ENCODE measurements at places on chromosomes 12 and 14. TPM values are rescaled to one million over a fixed set of nuclear protein-coding genes. Genes with fewer than 3 reads are reported as not detected.

DNA sequence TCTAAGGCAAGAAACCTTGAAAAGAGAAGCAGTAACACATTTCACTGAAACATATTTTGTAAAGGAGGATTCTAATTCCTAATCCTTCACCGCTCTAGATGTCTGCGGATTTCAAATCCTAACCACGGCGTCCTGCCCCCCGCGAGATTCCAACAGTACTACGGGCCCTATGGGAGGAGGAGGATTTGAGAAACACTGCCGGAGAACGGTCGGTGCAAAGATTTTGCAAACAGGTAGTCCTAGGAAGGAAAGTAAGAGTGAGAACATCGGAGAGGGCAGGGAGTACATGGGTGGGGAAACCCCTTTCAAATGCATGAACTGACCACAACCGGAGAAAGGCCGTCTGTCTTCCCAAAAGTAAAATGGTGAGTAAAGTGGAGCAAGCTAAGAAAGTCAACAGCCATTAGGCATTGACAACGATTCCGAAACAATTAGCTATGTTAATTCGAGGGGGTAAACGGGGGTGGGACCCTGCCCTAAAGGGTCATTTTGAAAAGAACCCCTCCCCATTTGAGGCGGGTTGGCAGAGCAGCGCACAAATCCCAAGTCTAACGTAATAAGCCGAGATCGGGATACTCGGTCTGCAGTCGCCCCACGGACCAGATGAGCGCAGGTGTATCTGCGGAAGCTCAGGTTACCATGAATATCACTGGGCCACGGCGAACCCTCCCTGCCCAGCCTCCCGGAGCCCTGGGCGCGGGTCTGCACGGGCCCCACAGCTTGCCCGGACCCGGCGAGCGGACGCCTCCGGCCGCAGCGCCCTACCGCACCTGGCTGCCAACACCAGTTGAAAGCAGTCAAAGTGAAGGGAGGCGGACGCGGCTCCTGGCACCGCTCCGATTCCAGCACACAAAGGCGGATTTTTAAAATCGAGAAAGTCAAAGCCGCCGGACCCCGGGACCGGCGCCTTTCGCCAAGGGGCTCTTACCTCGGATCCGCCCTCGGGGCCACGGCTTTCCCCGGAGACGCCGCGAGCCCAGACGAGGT is 662 bp downstream of the EPS8 start:
- DNase-seq, result peak; percentile 76
- no peaks in the 10 kb centered on the region for H3K36me3 ChIP-seq
- peaks cover 30% of the 10 kb centered on the region for H3K4me1 ChIP-seq
- peak overlapping the region; percentile 91 for H3K27ac ChIP-seq
- peak overlapping the region; percentile 85 for H3K4me3 ChIP-seq

DNA sequence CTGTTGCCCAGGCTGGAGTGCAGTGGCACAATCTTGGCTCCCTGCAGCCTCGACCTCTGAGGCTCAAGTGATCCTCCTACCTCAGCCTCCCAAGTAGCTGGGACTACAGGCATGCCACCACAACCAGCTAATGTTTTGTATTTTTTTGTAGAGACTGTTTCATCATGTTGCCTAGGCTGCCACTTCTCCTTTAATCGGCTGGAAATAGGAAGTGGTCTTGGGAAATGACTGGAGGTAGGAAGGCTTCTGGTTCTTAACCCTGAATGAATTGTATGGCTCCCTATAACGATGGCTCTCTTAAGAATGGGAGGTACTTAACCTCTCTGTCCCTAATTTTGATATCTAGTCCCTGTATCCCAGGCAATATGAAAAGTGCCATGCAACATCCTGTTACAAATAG is 113.9 kb upstream of the USP15 start:
- H3K4me1 ChIP-seq, result no peaks in the 10 kb centered on the region
- H3K27me3 ChIP-seq, result no peaks in the 10 kb centered on the region
- H3K27ac ChIP-seq, result no peak overlapping the region
- no peaks in the 10 kb centered on the region for H3K36me3 ChIP-seq
- DNase-seq, result no peak

DNA sequence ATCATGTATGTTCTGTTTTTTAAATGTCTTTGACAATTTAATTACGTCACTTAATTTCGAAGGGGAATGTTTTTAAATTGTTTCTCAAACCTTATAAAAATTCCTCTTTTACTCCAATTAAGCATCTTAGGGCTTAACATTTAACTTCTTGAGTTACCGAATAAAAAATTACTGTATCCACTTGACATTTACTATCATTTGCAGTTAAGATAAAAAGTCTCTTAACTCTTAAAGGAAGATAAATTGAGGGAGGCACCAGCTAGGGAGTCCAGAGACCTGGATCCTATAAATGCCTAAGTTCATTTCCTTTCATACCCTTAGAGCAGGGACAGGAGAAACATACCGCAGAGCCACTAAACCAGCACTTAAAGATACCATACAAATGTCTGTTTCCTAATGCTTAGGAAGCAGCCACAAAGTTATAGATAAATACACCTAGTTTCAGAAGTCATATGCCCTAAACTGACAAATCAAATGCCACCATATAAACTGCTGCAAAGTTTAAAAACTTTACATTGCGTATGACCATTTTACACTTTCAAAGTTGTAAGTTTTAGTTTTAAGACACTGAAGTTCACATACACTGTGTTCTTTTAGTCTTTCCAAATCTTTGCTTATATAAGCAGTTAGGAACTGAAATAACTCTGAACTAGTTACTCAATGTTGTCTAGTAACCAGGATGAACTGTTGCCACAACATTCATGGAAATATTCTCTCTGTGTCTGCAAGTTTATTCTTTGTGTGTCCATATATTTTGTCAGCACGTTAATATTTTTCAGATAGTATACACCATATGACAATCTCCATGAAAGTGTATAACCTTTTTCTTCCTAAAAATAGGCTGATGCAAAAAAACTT is 71.2 kb downstream of the GALNT4 start:
- H3K27me3 ChIP-seq, result no peaks in the 10 kb centered on the region
- peaks cover 10% of the 10 kb centered on the region for H3K4me1 ChIP-seq
- H3K4me3 ChIP-seq, result no peak overlapping the region
- H3K36me3 ChIP-seq, result peaks cover 6% of the 10 kb centered on the region
- DNase-seq, result peak; percentile 11
- H3K27ac ChIP-seq, result no peak overlapping the region

DNA sequence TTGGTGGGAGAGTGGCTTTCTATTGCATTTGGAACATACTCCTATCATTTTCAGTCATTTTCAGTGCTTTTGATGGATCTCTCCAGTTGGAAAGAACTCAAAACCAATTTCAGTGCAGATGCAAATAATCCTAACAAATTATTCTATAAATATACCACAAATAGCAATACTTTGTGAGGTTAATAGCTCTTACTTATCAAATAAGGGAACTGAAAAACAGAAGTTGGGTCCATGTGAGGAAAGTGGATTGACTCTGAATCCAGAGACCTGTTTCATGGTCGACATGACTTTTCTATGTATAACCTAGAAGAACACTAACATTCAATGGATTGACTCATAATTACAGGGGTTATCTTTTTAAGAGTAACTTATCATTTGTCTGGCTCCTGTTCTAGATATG is 248.6 kb downstream of the EGLN3 start:
- no peak for DNase-seq
- no peaks in the 10 kb centered on the region for H3K4me1 ChIP-seq
- H3K27me3 ChIP-seq, result no peaks in the 10 kb centered on the region

- no peak overlapping the region for H3K4me3 ChIP-seq
- peaks cover 5% of the 10 kb centered on the region for H3K4me1 ChIP-seq
- H3K27me3 ChIP-seq, result no peaks in the 10 kb centered on the region
- DNase-seq, result peak; percentile 53
- no peak overlapping the region for H3K27ac ChIP-seq
- no peaks in the 10 kb centered on the region for H3K36me3 ChIP-seq
Measured at GRCh38 chr14:71290960-71291466, 383.8 kb downstream of the PCNX1 start.

The TAS2R10 gene
- 2.1 TPM for total RNA-seq

- DNase-seq, result peak; percentile 77
- no peaks in the 10 kb centered on the region for H3K27me3 ChIP-seq
- peaks cover 12% of the 10 kb centered on the region for H3K4me1 ChIP-seq
- H3K27ac ChIP-seq, result no peak overlapping the region
- H3K4me3 ChIP-seq, result no peak overlapping the region
- H3K36me3 ChIP-seq, result no peaks in the 10 kb centered on the region
Measured at GRCh38 chr12:109775172-109775881, 57.9 kb downstream of the TRPV4 start.

The SMOC1 gene
- total RNA-seq, result 23.6 TPM

The DNAJC22 gene
- 0.25 TPM for total RNA-seq

DNA sequence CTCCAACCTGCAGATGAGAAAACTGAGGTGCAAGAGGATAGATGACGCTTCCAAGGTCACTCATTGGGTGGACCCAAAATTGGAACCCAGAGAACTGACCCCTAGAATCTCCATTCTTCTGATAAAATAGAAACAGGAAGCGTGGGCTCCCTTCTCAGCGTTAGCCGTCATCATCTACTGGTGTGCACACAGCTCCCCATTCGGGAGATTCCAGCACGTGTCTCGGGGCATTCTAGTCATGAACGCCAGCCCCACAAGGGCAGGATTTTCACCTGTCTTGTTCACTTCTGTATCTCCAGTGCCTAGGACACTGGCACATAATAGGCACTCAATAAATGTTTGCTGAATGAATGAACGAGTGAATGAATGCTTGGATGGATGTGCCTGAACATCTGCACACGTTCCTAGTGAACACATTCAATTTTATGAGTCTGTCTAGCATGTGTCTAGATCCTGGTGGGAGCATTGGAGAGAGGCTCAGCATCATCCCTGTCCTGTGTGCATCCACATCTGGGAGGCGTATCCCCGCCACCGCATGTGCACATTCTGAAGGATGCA is 30.5 kb downstream of the RASAL1 start:
- DNase-seq, result no peak
- H3K4me1 ChIP-seq, result no peaks in the 10 kb centered on the region
- H3K27ac ChIP-seq, result no peak overlapping the region
- no peak overlapping the region for H3K4me3 ChIP-seq
- no peaks in the 10 kb centered on the region for H3K36me3 ChIP-seq

GRCh38 chr12:116695464-116695725 is 42.5 kb downstream of the SPRING1 start:
- H3K27ac ChIP-seq, result no peak overlapping the region
- H3K4me1 ChIP-seq, result peaks cover 11% of the 10 kb centered on the region
- no peak overlapping the region for H3K4me3 ChIP-seq
- peaks cover 57% of the 10 kb centered on the region for H3K27me3 ChIP-seq

The RPGRIP1 gene
- total RNA-seq, result not detected

DNA sequence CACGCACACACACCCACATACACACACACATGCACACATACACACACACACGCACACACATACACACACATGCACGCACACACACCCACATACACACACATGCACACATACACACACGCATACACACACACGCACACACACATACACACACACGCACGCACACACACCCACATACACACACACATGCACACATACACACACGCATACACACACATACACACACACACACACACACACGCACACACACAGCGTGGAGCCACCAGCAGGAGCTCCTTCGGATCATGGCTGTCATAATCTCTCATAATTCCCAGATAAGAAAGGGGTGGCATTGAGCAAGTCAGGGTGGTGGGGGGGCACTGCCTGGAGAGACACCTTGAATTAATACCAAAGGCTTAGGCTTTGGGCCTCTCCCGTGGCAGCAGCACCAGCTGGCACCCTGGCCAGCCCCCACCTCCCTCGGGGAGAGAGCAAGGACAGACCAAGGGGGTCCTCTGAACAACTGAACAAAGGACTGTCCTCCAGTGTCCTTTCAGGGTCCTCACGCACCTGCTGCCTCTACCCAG is 21.9 kb downstream of the ANO2 start:
- no peak for DNase-seq
- H3K4me3 ChIP-seq, result no peak overlapping the region
- H3K27ac ChIP-seq, result no peak overlapping the region
- H3K27me3 ChIP-seq, result no peaks in the 10 kb centered on the region
- no peaks in the 10 kb centered on the region for H3K4me1 ChIP-seq

- H3K27ac ChIP-seq, result no peak overlapping the region
- H3K27me3 ChIP-seq, result no peaks in the 10 kb centered on the region
- H3K36me3 ChIP-seq, result no peaks in the 10 kb centered on the region
- H3K4me3 ChIP-seq, result no peak overlapping the region
Measured at GRCh38 chr14:76525106-76525821, 149.3 kb downstream of the ESRRB start.

The KCNH3 gene
- not detected for total RNA-seq

GRCh38 chr14:60643463-60644314 is 5.6 kb downstream of the SIX1 start:
- H3K36me3 ChIP-seq, result no peaks in the 10 kb centered on the region
- H3K4me3 ChIP-seq, result no peak overlapping the region
- no peaks in the 10 kb centered on the region for H3K4me1 ChIP-seq
- no peak overlapping the region for H3K27ac ChIP-seq
- no peak for DNase-seq

DNA sequence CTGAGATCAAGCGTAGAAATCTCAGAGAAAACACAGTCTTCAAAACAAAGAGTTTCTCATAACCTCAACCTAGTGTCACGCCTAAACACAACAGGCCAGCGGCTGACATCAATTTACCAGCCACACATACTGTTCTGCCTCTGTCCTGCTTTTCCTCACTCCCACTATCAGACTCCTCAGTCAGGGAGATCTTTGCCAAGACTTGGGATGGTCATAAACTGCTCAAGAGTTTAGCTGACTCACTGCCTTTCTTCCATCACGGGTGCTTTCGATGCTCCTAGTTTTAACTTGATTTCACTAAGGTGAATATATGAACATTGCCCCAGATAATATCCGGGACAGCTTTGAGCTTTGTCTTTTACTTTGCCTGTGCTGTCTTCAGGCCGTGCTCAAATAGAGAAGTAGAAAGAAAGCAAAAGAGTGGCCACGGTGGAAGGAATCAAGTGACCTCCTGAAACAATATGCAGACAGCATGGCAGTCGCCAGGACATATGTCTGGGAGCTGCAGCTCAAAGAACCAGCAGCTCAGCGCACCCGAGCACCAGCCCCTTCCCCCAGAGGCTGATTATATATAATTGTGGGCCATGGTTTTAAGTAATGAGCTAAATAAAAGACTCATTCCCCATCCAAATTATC is 12.1 kb downstream of the MDM1 start:
- H3K27me3 ChIP-seq, result no peaks in the 10 kb centered on the region
- H3K4me3 ChIP-seq, result no peak overlapping the region
- peaks cover 24% of the 10 kb centered on the region for H3K36me3 ChIP-seq

The C12orf54 gene
- total RNA-seq, result 1.9 TPM

DNA sequence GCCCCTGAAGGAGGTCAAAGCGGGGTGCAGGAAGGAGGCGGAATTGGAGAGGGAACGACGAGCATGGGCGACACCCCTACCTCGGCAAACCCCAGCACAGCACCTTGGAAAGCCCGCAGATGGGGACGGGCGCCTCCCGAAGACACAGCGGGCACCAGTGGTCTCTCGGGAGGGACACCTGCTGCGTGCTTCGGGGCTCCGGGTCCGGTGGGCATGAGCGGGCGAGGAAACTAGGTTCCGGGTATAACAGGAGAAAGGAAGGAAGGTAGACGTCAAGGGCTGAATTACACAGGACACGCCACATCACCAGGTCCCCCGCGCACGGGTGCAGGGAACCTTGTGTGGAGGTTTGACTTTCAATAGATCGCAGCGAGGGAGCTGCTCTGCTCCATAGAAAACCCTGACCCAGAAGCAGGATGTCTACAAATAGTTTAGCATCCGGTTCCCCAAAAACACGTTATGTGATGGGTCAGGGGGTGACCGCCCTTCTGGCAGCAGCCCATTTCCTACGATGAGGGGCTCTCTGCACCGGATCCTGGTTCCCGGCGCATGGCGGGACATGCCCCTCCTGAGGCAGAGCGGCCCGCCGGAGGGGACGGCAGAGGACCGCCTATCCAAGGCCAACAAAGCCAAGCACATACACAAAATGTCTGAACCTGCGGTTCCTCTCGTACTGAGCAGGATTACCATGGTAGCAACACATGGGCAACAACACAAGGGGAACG is 196.9 kb downstream of the ALG10 start:
- H3K36me3 ChIP-seq, result no peaks in the 10 kb centered on the region
- H3K4me3 ChIP-seq, result no peak overlapping the region
- H3K27me3 ChIP-seq, result no peaks in the 10 kb centered on the region
- H3K27ac ChIP-seq, result no peak overlapping the region
- H3K4me1 ChIP-seq, result peaks cover 8% of the 10 kb centered on the region
- DNase-seq, result no peak

All from MCF 10A (cell line).